ENCODE measurements at places on chromosomes 11 and 22.

- DNase-seq, result no peak
These were observed 19.5 kb downstream of the RBFOX2 start for GRCh38 chr22:36009085-36009484.

GRCh38 chr11:69012092-69013008 lies 696 bp downstream of the MRGPRF start:
- DNase-seq, result no peak

- DNase-seq, result no peak
These were observed 68.0 kb upstream of the YWHAH start for GRCh38 chr22:31876156-31876920.

DNA sequence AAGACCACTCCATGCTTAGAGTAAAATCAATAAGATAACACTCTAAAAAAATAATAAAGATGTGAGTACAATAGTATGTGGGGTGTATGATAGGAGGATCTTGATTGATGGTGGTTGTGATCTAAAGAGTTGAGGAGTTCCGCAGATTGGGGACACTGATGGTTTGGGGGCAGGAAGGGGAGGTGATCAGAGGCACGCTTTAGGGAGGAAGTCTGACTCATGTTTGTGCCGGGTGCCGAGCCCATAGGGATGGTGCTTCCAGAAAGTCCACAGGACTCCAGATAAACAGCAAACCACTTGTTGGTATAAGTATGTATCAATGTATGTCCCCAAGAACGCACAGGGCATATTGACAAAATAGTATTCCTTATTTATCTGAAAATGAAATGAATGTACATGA lies 27.5 kb downstream of the LINC01488 start:
- no peak for DNase-seq

- DNase-seq, result no peak
These were observed 5.0 kb upstream of the PTPMT1 start for GRCh38 chr11:47560426-47560825.

DNA sequence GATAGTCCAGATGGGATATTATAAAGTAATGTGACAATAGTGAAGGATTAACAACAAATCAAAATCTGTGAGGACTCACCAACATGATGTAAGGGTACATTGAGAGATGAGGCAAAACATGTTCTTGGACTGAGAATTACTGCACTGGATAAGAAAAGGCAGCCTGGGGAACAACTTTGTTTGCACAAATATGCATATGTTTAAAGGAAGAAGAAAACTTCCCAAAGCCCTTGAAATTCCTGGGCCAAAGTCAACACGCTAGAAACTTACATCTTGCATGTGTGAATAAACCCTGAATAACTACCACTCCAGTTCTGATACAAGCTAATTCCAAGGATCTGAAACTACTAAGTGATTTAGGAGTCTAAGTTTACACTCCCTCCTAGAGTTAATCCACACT lies 1.1 kb downstream of the OR52A5 start:
- no peak for DNase-seq

- DNase-seq, result no peak
These were observed 729 bp downstream of the IL17RA start for GRCh38 chr22:17085277-17086181.

DNA sequence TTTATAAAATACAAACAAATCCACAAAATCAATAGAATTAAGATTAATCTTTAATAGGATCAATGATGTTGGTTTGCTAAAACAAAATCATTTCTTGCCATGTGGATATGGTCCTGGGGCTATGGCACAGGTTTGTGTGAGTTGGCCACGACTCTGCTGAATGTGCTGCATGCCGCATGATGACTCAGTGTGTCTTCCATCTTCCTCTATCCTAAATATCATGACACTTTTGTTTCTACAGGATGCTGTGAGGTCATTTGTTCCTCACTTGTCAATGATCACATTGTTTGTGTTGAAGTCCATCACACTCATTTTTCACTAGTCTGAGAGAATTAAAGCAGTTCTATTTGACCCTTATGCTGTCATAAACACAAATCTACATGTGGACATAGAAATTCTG lies 167.2 kb upstream of the ZBED5 start:
- no peak for DNase-seq
